Osteocyte (in vitro differentiated cells): ENCODE measurements at places on chromosomes 5 and 9.

- H3K36me3 ChIP-seq = no peaks in the 10 kb centered on the region
- H3K4me3 ChIP-seq = no peak overlapping the region
- no peak for DNase-seq
- no peak overlapping the region for H3K27ac ChIP-seq
- H3K27me3 ChIP-seq = peaks cover 2% of the 10 kb centered on the region
Observed at GRCh38 chr9:74861773-74862474, 25.8 kb downstream of the TRPM6 start.

DNA sequence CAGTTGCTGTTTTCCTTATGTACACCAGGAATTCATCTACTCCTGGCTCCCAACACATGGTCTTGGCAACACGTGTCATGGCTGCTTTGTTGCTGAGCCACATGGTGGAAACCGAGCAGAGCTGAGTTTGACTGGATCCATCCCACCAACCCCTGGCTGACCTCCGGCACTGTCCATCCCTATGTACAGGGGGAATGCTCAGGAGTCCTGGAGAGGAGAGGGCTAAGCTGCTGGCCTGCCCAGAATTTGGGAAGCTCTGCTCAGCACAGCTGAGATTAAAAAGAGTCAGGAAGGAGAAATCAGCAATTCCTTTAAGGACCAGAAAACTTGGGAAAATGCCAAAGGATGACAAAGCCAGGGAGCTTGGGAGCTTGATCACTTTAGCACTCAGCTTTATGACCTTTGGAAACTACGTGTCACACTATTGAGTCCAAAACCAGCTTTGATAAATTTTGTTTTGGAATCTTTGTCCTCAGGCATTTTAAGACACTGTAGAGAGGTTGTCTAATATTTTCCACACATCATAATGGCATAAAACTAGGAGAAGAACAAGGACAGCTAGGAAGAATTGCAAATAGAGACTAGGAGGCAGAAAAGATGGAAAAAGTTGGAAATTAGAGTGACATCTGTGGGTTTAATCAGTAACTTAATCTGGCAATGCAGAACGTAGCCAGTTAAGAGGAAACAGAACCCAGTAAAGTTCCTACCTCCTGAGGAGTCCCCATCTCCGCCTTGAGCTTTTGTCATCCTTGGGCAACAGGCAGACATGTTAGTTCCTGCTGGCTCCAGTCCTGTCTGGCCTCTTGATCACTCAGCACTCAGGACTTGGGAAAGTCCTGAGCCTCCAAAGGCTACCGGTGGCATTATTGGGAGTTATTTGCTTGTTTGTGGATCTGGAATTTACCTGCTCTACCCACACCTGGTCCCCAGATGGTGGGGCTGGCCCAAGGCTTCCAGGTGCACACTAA, 62.5 kb upstream of the PLPP1 start:
- H3K36me3 ChIP-seq = no peaks in the 10 kb centered on the region
- H3K27ac ChIP-seq = peak overlapping the region; percentile 88
- H3K27me3 ChIP-seq = no peaks in the 10 kb centered on the region
- H3K4me1 ChIP-seq = peaks cover 51% of the 10 kb centered on the region
- H3K4me3 ChIP-seq = no peak overlapping the region

GRCh38 chr5:151257731-151258181, 4.8 kb downstream of the GM2A start:
- no peak overlapping the region for H3K4me3 ChIP-seq
- no peaks in the 10 kb centered on the region for H3K36me3 ChIP-seq
- peaks cover 9% of the 10 kb centered on the region for H3K4me1 ChIP-seq

GRCh38 chr9:4152876-4153275, 147.0 kb downstream of the GLIS3 start:
- no peak for DNase-seq
- H3K36me3 ChIP-seq = no peaks in the 10 kb centered on the region
- H3K27ac ChIP-seq = no peak overlapping the region
- H3K4me1 ChIP-seq = peaks cover 32% of the 10 kb centered on the region
- H3K27me3 ChIP-seq = no peaks in the 10 kb centered on the region

GRCh38 chr5:73654171-73654811, 28.3 kb downstream of the ARHGEF28 start:
- H3K36me3 ChIP-seq = peaks cover 20% of the 10 kb centered on the region
- H3K27ac ChIP-seq = peak overlapping the region; percentile 97
- no peaks in the 10 kb centered on the region for H3K27me3 ChIP-seq
- no peak overlapping the region for H3K4me3 ChIP-seq

GRCh38 chr5:74105126-74105780, 479.3 kb downstream of the ARHGEF28 start:
- no peak overlapping the region for H3K4me3 ChIP-seq
- H3K27me3 ChIP-seq = peaks cover 2% of the 10 kb centered on the region
- H3K27ac ChIP-seq = no peak overlapping the region
- no peak for DNase-seq
- H3K36me3 ChIP-seq = no peaks in the 10 kb centered on the region

DNA sequence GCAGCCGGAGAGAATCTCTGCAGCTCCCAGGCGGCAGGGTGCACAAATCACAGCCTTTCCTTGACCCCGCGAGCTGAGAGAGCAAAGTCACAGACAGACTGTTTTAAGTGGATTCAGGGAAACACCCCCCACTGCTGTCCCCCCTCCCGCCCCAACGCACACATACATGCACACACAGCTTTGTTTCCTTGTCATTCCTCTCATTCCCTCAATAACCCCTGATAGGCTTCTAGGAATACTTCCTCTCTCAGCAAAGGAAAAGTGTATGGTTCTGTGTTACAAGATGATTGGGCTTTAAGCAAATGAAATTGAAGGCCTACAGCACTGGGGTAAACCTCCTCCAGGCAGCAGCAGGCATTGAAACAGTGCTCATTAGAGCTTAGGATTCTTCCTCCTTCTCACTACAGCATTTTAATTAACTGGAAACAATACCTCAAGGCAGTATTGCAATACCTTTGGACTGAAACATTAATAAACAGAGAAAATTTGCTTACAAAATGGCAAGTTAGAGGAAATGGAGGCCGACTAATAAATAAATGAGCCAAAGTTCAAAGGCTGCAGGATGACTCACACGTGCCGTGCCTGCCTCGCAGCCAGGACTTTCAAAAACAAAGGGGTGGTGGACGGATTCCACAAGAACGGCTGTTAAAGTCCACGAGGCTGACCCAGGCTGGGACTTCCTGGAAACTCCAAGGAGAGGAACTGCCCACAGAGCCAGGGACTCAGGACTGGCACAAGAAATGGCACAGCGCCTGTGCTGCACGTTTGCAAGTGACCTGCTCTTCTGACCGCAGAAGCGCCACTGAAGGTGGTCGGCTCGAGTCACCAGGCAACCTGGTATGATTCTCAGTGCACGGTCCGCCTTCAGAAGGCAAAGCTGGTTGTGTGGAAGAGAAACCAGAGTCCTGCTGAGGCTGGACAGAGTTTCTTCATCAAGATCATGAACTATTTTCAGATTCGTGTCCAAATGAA, 236.2 kb downstream of the SYK start:
- DNase-seq = no peak
- H3K27me3 ChIP-seq = no peaks in the 10 kb centered on the region

DNA sequence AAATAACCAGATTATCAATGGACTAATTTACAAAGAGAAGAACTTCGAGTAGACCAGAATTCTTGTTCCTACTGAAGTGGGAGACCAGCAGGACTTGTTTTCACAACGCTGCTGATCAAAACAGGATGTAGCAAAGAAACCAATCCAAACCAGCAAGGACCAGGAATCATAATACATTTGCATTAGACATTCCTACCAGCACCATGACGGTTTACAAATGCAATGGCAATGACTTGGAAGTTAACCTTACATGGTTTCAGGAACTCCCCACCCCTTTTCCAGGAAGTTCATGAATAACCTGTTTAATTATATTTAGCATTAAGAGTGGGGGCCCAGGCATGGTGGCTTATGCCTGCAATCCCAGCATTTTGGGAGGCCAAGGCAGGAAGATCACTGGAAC, 100.0 kb downstream of the LPAR1 start:
- no peaks in the 10 kb centered on the region for H3K27me3 ChIP-seq
- H3K4me1 ChIP-seq = peaks cover 81% of the 10 kb centered on the region
- DNase-seq = no peak
- peak overlapping the region; percentile 83 for H3K27ac ChIP-seq

DNA sequence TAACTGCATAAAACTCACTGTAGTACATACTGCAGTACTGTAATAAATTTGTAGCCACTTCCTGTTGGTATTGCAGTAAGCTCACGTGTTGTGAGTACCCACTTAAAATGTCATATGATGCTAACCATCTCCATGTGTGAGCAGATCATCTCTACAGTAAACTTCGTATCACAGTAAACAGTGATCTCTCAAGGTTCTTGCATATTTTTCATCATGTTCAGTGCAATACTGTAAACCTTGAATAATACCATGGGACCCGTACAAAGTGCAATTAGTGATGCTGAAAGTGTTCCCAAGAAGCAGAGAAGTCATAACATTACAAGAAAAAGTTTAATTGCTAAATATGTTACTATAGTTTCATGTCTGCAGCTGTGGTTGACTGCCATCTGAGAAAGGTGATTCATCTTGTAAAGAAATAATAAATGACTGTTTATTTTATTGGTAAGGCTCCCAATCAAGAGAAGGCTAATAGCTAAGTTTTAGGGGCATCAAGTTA, 253.8 kb upstream of the POU5F2 start:
- H3K4me3 ChIP-seq = no peak overlapping the region
- H3K27ac ChIP-seq = peak overlapping the region; percentile 45
- H3K4me1 ChIP-seq = peaks cover 27% of the 10 kb centered on the region
- no peak for DNase-seq

DNA sequence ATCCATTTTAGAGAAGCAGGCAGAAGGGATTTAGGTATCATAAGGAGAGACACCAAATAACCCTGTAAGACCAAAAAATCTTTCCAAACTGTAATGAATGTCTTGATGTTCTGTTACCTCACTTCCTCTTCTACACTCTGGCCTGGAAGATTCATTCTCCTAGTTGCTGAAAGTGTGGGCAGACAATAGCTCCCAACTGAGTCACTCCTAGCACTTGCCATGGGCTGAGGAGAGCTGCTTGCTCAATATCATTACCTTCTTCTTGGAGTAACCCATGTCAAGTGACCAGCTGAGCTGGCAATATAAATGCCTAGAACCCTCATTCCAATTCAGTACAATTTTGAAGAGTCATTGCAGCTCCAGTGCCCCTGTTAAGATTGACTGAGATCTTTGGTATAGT, 1985.5 kb upstream of the CDH6 start:
- H3K36me3 ChIP-seq = no peaks in the 10 kb centered on the region
- no peaks in the 10 kb centered on the region for H3K4me1 ChIP-seq
- no peak overlapping the region for H3K27ac ChIP-seq
- peaks cover 11% of the 10 kb centered on the region for H3K27me3 ChIP-seq
- DNase-seq = no peak

DNA sequence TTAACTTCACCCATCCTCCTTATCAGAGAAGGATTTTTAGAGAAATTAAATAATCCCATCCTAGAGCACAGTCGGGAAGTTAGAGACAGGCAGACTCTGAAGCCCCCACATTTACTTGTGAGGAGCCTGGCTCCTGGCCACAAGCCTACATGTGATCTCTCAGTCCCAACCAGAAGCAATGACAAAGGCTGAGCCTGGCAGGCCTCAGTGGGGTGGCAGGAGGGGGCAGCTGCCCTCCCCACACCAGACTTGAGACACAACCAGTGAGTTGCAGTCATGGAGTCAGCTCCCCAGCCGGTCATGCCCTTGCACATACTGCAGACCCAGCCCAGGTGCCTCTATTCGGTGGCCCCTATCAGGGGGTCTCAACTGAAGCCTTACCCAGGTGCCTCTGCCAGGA, 11.0 kb downstream of the NAIF1 start:
- peaks cover 3% of the 10 kb centered on the region for H3K27me3 ChIP-seq
- peaks cover under 1% of the 10 kb centered on the region for H3K36me3 ChIP-seq
- H3K4me3 ChIP-seq = no peak overlapping the region
- H3K27ac ChIP-seq = no peak overlapping the region
- no peak for DNase-seq
